Dermis blood vessel endothelial cell (primary cell): ENCODE measurements at places on chromosomes 5 and 9. TPM values are rescaled to one million over a fixed set of nuclear protein-coding genes. Genes with fewer than 3 reads are reported as not detected.

- no peak for DNase-seq
These were observed 518.4 kb downstream of the TAF11L14 start for GRCh38 chr5:18152671-18153070.

- no peak for DNase-seq
These were observed 101.3 kb upstream of the MAN2A1 start for GRCh38 chr5:109588281-109589035.

GRCh38 chr9:16342246-16343020 lies 528.0 kb downstream of the BNC2 start:
- no peak for DNase-seq

- peak; percentile 72 for DNase-seq
These were observed 60.1 kb downstream of the GALNT12 start for GRCh38 chr9:98867429-98868168.

DNA sequence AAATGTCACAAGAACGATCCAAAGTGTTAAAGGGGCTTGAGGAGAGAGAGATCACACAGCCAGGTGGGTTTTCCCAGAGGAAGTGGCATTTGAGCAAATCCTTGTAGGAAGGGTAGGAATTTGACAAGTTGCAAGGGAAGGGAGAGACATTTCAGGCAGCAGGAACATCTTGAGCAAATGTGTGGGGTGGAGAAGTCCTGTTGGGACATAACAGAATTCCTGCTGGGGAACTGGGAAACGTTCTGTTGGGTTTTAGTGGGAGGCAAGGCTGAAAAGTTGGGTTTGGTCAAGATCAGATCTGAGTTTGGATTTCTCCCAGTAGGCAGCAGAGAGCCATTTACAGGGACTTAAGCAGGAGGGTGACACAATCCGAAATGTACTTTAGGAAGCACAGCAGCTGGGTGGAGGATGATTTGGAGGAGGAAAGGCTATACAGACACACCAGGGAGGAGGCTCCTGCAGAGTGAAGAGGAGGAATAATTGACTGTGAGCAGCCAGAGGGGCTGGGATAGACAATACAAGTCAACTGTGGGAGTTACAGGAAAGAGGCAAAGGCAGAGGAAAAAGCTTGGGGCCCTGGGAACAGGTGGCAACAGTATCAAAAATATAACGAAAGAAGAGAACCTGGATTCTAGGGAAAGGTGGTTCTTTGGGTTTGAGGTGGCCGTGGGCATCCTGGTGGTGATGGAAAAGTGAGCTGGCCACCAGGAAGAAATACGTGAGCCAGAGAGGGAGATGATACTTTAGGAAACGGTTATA lies 3.1 kb upstream of the ZSWIM6 start:
- peak; percentile 19 for DNase-seq

- DNase-seq = no peak
These were observed 12.4 kb upstream of the SUB1 start for GRCh38 chr5:32572778-32573480.

GRCh38 chr5:121462441-121462840 lies 389.2 kb upstream of the FTMT start:
- no peak for DNase-seq

The ZDHHC11 gene
- total RNA-seq = 0.33 and 1.7 TPM in 2 replicates
